Cardiac septum (tissue), 1 donor: ENCODE measurements at places on chromosomes 5 and 9. TPM values are rescaled to one million over a fixed set of nuclear protein-coding genes. Genes with fewer than 3 reads are reported as not detected.

DNA sequence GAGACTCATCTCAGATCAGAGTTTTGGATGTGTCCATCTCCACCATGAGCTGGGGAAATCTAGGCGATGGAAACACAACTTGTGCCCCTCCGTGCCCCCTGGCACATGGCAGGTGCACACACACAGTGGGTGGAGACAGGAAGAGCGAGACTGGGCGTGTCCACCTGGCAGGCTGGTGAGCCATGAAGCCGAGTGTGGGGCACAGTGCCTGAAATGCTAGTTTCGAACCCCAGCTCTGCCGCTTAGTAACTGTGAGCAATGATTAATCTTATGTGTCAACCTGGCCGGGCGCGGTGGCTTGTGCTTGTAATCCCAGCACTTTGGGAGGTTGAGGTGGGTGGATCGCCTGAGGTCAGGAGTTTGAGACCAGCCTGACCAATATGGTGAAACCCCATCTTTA lies 80.8 kb upstream of the RNU6ATAC start:
- DNase-seq: no peak

DNA sequence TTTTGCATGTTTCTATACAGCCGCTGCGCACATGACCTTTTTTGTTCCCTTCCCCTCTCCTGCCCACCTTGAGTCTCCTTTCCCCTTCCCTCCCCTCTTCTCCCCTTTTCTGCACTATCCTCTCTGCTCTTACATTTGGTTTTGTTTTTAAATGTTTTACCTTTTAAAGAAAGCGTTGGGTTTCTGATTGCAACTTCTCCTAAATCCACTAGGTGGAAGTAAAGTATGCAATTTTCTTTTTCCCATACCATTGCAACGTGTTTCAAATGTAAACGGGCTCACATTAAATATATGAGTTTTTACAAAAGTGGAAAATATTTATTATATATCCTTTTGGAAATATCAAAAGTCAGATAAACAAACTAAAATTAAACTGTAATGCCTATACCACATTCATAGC lies 500.9 kb downstream of the DIRAS2 start:
- no peak for DNase-seq

Gene FAM221B
- total RNA-seq: not detected

DNA sequence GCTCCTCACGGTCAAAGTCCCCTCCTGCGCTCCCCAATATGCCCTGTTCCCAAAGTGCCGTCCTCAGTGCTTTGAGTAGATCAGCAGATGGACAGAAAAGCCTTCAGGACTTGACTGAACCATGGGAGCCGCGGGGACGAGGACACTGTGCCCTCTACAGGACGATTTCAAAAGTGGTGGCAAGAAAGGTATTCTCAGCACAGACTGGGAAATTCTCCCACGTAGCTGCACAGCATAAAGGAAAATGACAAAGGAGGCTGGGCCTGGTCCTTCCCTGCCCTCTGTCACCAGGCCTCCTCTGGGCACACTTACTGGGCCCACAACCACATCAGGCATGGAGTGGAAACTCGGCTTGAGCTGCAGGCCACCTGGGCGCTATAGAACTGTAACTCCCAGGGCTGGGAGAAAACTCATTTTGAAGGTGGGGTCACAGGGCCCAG lies 16.7 kb upstream of the MTMR12 start:
- DNase-seq: no peak

Gene PDZD2
- total RNA-seq: 67.1 TPM

Gene BHMT2
- 5.6 TPM for total RNA-seq

DNA sequence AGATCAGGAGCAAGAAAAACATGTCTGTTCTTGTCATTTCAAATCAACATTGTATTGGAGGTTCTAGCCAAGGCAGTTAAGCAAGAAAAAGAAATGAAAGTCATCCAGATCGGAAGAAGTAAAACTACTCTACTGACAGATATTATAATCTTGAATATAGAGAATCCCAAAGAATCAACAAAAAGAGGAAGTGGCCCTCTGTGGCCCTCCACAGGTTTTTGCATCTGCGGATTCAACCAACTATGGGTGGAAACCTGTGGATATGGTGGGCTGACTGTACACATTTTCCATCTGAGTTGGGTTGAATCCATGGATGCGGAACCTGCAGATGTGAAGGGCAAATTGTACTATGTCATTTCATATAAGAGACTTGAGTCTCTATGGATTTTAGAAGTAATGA lies 35.1 kb downstream of the GAS1 start:
- DNase-seq: no peak

Gene ANGPTL2
- 41.4 TPM for total RNA-seq

Gene TAF11L10
- not detected for total RNA-seq

Gene CDC20B
- total RNA-seq: not detected
